H9 (cell line): ENCODE measurements at places on chromosomes 7 and 10.
A peak's percentile ranks its signal among the peaks of the same experiment; 100 is the strongest.

GRCh38 chr7:36673703-36674102, 50.6 kb downstream of the AOAH start:
- no peaks in the 10 kb centered on the region for H3K27me3 ChIP-seq
- H3K27ac ChIP-seq: no peak overlapping the region
- DNase-seq: no peak

GRCh38 chr7:47571331-47572093, 10.4 kb downstream of the TNS3 start:
- peaks cover 4% of the 10 kb centered on the region; the same call in 1 of the 2 replicates for H3K4me1 ChIP-seq
- no peak overlapping the region for H3K4me3 ChIP-seq
- H3K36me3 ChIP-seq: no peaks in the 10 kb centered on the region; the same call in 1 of the 3 replicates

DNA sequence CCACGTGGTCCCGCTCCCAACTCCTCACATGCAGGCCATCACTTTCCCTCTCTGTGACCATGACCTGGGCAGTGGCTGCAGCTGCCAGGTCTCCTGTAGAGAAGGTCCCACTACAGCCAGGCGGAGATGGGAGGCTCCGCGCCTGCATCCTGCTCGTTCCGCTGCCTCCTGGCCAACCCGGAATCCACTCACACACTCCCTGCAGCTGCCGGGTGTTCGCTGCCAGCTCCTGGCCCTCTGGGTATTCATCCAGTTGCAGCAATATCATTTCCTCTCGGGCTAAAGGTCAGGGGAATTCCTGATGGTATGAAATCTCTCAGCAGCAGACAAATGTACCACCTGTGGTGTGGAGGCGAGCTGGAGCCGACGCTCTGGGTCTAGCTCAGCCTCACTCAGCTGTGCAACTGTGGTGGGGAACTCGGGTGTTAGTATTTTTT, 65.7 kb downstream of the TLL2 start:
- H3K4me3 ChIP-seq: no peak overlapping the region
- no peaks in the 10 kb centered on the region for H3K27me3 ChIP-seq
- peaks cover 15% of the 10 kb centered on the region; the same call in 1 of the 2 replicates for H3K4me1 ChIP-seq
- DNase-seq: no peak
- H3K27ac ChIP-seq: no peak overlapping the region

- DNase-seq: no peak
- no peaks in the 10 kb centered on the region for H3K27me3 ChIP-seq
- H3K4me1 ChIP-seq: no peaks in the 10 kb centered on the region
- H3K36me3 ChIP-seq: no peaks in the 10 kb centered on the region
Observed at GRCh38 chr7:82925331-82925730, 237.4 kb downstream of the PCLO start.

- H3K4me3 ChIP-seq: no peak overlapping the region
- no peaks in the 10 kb centered on the region for H3K27me3 ChIP-seq
- H3K27ac ChIP-seq: no peak overlapping the region
- H3K4me1 ChIP-seq: no peaks in the 10 kb centered on the region
Observed at GRCh38 chr10:70715853-70716795, 43.8 kb downstream of the ADAMTS14 start.

DNA sequence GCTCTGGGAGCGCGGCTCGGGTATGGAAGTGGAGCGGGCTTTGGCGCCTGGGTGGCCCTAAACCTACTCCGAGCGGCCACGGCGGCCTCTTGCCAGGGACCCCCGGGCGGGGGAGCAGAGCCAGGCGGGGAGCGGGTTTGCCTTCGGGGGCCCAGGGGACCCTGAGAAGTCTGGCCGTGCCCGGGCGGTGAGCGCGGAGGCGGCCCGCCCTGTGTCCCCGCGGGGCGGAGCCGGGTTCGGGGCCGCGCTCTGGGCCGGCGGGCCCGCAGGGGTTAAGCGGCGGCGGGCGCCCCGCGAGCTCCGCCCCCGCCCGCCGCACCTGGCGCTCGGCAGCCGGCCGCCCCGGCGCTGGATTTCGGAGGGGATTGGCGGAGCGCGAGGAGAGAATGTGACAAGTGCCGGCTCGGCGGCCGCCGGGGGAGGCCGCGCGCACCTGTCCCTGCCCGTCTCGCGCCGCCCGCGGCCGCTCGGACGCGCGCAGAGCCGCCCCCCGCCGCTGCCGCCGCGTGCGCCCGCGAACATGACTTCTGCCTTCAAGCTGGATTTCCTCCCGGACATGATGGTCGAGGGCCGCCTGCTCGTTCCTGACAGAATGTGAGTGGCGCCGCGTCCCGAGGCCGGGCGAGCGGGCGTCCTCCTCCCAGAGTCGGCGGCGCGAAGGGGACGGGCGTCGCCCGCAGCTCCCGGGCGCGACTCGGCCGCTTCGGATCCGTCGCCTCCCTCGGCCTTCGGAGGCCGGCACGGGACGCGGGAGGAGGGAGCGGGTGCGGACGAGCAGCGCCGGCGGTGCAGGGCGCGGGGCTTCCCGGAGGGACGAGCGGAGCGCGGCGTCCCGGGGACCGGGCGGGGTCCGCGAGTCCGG, at the start of gene CELF2:
TSS of gene CELF2 (plus strand) at position 303 of the 862 bp plus-strand sequence. CDS start at position 521, 218 bp downstream.
- peak within 1 kb of the TSS; percentile 91 for H3K4me3 ChIP-seq
- 0 out of 2 replicates have a peak, but pooled peaks cover 2% of the 10 kb centered on the region for H3K4me1 ChIP-seq
- no peaks in the 10 kb centered on the region for H3K36me3 ChIP-seq
- H3K27me3 ChIP-seq: peaks cover 2% of the 10 kb centered on the region; the same call in 1 of the 2 replicates
- H3K27ac ChIP-seq: no peak within 1 kb of the TSS
- DNase-seq: peak; percentile 82

- no peak overlapping the region for H3K27ac ChIP-seq
- no peaks in the 10 kb centered on the region for H3K4me1 ChIP-seq
- peaks cover 11% of the 10 kb centered on the region; the same call in 1 of the 2 replicates for H3K27me3 ChIP-seq
- H3K4me3 ChIP-seq: peak overlapping the region; percentile 85
Observed at GRCh38 chr7:121329191-121330052, 622 bp downstream of the WNT16 start.
